ENCODE measurements at places on chromosomes 3 and 15.

- DNase-seq = no peak
These were observed 8.4 kb downstream of the GOLM2 start for GRCh38 chr15:44296625-44297524.

- no peak for DNase-seq
These were observed 10.8 kb upstream of the TSEN2 start for GRCh38 chr3:12473511-12473910.

GRCh38 chr3:32583708-32584107 is 13.1 kb upstream of the DYNC1LI1 start:
- no peak for DNase-seq

DNA sequence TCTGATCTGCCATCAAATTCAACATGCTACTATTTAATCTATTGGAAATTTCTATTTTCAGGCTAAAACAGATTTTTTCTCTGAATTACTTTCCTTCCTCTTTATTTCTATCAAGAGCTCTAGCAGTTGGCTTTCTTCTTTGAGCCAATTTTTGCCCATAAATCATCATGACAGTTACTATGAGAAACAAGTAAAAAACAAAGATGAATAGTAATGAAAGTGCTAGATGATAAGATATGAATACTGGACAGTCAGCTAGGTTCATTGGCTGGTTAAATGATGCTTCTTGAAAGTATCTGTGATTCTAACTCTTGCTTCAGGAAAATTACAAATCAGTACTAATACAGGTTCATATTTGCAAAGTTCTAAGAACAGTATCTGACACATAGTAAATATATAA is 38.6 kb upstream of the NANOGP8 start:
- no peak for DNase-seq

Measured in amygdala (tissue), 56 donors.